ENCODE measurements at places on chromosomes 4 and X. TPM values are rescaled to one million over a fixed set of nuclear protein-coding genes. Genes with fewer than 3 reads are reported as not detected.

Gene SYN1
- 0.29 TPM for total RNA-seq

Gene HPGDS
- total RNA-seq: not detected

Gene SATL1
- total RNA-seq: not detected

Gene HPGD
- 83.9 TPM for total RNA-seq

Gene TMEM271
- not detected for total RNA-seq

Gene ANXA5
- 532 TPM for total RNA-seq

Gene CPE
- total RNA-seq: 2.3 TPM
